ENCODE measurements at places on chromosomes 4 and X.

DNA sequence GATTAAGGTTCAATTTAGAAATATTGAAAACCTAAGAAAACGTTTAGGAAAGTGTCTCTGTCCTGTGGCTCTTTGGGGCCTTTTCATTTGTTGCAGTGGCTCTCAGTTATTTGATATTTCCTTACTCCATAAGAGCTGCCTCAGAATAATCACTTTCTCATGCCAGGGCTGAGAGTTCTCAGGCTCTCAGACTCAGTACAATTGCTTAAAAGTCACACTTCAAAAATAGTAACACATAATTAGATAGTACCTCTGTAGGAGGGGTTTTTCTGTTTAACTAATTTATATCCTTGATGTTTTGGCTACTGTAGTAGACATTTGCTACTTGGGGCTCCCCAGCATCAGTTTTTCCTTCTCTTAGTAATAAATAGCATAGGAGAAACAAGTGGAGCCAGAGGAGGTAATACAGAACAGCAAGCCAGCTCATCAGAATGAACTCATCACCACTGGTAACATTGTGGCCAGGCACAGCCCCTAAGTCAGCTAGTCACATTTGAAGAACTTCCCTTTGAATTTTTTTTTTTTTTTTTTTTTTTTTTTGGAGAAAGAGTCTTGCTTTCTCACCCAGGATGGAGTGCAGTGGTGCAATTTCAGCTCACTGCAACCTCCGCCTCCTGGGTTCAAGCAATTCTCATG, 8.0 kb upstream of the HNRNPD start:
- no peak for DNase-seq

GRCh38 chrX:140157143-140157542, 191.8 kb upstream of the CXorf66 start:
- DNase-seq = no peak

- no peak for DNase-seq
These were observed 1693.1 kb upstream of the TENM3 start for GRCh38 chr4:180550106-180550505.

GRCh38 chrX:40004921-40005291, 92.9 kb downstream of the BCOR start:
- no peak for DNase-seq

DNA sequence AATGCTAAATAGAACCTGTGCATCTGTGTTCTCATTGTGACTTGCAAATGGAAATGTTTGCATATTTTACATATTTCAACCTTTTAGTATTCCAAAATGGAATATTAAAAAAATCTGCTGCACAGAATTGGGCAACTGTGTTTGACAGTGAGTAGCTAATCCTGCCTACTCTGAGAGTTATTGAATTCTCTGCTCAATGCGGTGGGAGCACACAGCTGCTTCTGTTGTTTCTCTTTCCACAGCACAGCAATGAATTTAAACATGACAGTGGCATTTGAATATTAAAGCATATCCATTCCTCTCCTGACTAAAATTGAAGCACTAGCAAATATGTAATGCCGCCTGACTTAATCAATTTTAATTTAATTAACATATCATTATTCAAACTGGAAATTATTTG, 366.6 kb downstream of the GASK1B start:
- no peak for DNase-seq

DNA sequence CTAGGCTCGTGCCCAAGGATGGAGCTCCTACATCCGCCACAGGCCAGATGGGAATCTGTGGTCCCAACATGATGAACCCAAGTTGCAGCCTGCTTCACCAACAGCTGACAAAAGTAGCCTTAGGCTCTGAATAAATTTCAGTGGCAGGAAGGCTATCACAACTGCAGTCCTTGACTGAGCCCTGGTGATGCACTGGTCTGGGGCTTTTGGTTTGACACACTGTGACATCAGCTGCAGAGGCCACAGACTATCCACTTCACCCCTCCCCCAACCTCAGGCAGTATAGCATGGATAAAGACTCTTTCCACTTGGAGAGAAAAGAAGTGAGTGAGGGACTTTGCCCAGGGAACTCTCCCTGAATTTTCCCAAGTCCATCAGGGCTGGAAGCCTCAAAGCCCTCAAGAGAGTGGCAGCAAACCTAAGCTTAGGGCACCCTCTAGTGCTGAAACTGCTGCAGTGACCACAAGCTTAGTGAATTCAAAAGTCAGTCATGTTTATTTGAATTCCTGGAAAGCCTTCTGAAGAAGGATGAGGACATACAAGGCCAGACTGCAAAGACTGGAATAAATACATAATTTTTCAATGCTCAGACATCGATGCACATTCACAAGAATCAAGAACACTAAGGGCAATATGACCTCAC, 135.0 kb upstream of the TENT5D start:
- DNase-seq = no peak

DNA sequence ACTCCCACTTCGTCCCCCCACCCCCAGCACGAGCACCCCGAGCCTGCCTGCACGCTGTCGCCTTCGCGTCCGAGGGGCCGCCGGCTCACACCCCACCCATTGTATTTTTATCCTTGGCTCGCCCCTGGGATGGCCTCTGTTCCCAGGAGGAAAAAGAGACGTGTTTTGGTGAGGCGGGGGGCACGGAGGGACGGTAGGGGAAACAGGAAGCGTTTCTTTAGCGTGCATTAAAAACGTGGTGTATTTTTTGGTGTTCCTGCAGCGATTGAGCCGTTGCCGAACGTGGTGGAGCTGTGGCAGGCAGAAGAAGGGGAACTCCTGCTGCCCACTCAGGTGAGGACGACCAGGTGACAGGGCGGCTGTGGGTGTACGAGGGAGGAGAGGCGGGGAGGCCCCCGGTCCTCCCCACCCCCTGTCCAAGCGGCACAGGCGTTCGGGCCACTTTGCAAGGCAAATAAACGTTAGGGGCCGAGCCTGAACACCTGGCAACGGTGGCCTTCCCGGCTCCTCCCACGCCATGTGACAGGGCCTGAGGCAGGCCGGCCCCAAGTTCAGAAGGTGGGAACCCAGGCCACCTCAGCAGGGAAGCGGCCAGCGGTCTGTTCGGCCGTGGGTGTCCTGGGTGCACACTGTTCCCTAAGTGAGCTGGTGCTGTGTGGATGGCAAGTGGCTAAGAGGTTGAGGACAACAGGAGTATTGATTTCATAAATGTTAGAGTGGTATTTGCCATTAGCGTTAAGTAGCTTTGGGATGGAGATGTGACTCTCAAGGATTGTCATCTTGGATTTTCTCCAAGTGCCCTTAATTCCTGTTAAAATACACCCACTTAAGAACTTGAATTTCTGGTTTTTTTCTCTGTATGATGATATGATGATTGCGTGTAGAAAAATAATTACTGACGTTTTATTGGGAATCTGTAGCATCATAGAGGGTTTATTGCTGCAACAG, 1.1 kb downstream of the TMEM131L start:
- no peak for DNase-seq

DNA sequence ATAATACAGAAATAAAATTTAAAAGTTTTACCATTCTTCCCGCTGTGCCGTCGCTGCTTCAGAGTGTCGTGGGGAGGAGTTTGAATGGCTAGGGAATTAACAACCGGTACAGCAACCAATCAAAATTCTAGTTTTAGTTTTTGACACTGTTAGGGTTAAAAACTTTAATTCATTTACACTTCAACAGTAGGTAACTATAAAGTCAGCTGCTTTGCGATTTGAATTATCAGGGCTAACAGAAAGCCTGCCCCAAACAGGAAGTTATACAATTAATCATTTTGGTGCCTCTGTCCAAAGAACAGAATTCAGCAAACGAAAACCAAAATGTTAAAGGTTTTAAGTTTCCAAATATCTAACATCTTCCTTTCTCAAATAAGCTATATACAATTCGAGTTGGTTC, 2.3 kb downstream of the HNRNPD start:
- peak; percentile 11 for DNase-seq

DNA sequence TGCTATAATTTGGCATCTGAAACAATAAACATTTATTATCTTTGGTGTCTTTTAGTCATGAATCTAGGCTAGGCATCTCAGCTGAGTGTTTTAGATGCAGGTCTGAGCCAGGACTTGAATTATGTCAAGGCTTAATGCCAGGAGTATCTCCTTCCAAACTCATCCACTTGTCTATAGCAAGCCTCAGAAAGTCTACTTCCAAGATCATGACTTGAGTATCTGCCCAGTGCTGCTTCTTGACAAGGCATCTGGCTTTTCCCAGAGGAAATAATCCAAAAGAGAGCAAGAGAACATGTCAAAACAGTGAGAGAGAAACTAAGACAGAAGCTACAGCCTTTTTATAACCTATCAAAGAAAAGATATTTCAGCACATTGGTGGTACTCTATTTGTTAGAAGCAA, 1052.1 kb upstream of the PCDH10 start:
- DNase-seq = no peak

GRCh38 chr4:122046255-122046654, 94.4 kb upstream of the TRPC3 start:
- DNase-seq = no peak

GRCh38 chrX:19571711-19572110, 56.4 kb upstream of the MAP3K15 start:
- DNase-seq = no peak

DNA sequence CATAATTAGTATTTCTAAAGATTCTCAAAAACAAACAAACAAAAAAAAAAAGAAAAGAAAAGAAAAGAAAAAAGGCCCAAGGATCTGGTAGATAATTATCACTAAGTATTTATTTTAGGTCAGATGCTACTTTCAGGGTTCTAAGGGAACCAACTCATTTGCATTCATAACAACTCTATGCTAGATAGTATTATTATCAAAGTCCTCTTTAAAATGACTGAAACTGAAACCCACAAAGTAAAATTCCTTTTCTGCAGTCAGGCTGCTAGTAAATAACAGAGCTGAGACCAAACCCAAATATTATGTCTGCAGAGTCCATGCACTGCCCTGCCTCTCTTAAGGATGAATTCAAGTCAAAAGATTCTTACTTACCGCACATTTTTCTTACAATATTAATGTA, 38.3 kb upstream of the MAPK10 start:
- no peak for DNase-seq

- no peak for DNase-seq
These were observed 34.6 kb downstream of the ATXN3L start for GRCh38 chrX:13285229-13285628.

- no peak for DNase-seq
These were observed 9.6 kb downstream of the XIAP start for GRCh38 chrX:123869488-123869887.

- no peak for DNase-seq
These were observed 148.3 kb downstream of the DCTD start for GRCh38 chr4:182768838-182769237.

DNA sequence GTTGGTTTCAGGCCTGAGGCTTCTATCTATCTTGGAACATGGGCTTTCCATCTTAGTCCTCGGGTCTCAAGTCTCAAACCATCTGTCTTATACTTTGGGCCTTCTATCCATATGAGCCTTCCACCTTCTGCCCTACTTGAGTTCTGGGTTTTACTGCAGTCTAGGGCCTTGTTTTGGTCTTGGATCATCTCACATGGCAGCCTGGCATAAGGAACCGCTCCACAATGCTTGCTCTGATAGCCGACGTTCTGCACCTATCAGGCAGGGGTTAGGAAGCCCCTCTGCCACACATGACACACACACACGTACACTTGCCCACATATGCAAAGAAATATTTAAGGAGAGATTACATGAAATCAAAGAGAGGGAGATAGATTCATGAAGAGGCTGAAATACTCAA, 264.0 kb downstream of the CHIC1 start:
- DNase-seq = no peak

DNA sequence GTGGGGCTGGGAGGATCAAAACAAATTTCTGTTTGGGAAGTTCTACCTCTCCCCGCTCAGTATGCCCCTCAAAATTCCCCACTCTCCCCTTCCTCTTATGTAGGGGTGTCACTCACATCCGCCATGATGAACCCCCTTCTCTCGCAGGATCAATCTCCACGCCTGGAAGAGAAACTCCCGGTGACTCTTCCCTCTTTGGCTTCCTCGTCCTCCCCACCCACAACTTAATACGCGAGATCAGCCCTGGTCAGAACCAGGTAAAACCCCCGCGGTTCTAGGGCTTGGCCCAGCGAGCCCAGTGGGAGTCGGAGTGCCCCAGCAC, 427 bp downstream of the LAMTOR3 start:
- DNase-seq = no peak

DNA sequence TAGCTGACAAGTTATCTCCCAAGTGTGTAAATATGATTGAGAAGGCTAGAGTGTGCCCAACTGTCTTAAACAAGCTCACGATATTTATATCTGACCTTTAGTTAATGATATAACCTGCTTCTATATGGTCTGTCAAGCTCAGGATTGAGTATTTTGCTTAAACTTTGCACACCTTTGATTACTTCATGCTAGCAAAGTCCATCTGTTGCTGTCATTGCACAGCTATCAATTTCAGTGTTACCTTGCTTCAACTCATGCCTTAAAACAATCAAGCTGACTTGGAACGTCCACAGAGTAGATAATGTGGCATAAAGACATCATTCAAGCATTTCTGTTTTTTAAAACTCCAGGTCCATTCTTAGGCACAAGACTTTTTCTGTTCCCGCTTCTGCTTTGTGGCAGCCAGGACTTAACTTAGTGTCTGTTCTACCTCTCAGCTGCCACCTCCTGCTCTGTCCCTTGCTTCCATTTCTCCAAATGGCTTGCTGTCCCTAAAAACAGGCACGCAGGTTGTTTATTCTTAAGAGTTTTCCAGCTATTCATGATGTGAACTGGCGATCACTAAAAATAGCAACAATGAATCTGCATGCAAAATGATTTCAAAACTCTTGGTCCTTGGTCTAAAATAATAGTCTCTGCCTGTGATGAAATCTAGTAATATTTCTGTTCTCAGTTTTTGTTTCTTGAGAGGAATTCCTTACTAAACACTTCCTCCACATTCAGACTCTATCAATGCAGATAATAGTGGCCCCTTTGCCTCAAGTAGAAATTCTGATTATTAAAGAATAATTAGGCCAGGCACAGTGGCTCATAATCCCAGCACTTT, 16.3 kb upstream of the NEIL3 start:
- DNase-seq = no peak

GRCh38 chr4:40730091-40730679, 19.6 kb upstream of the NSUN7 start:
- no peak for DNase-seq

GRCh38 chr4:159776961-159777360, 674.1 kb downstream of the RAPGEF2 start:
- no peak for DNase-seq

DNA sequence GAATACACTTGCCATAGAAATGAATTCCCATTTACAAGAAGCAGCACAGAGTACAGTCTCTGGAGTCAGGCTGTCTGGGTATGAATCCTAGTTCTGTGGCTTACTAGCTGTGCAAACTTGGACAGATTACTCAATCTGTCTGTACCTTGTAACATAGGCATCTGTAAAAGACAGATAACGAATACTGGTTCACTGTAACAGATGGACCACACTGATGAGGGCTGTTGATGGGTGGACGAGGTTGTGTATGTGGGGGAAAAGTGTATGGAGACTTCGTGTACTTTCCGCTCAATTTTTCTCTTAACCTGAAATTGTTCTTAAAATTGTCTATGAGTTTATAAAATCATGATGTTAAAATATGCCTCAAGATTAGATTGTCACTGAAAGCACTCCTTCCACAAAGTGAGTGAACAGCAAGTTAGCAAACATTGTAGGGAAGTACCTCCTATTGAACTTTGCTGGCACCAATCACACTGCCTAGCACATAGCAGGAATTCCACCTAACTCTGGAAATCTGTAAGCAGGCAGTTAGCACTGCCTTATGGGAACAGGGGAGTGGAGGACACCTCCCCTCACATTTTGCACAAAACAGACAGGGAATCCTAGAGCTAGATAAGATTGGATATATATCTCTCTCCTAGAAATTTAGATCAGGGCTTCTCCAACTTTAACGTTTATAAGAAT, 6.5 kb upstream of the EXOSC9 start:
- DNase-seq = no peak

- DNase-seq = peak; percentile 90
These were observed 49.6 kb downstream of the PROM1 start for GRCh38 chr4:16034010-16034748.
